ENCODE measurements at places on chromosomes 7 and 10. TPM values are rescaled to one million over a fixed set of nuclear protein-coding genes. Genes with fewer than 3 reads are reported as not detected.

DNA sequence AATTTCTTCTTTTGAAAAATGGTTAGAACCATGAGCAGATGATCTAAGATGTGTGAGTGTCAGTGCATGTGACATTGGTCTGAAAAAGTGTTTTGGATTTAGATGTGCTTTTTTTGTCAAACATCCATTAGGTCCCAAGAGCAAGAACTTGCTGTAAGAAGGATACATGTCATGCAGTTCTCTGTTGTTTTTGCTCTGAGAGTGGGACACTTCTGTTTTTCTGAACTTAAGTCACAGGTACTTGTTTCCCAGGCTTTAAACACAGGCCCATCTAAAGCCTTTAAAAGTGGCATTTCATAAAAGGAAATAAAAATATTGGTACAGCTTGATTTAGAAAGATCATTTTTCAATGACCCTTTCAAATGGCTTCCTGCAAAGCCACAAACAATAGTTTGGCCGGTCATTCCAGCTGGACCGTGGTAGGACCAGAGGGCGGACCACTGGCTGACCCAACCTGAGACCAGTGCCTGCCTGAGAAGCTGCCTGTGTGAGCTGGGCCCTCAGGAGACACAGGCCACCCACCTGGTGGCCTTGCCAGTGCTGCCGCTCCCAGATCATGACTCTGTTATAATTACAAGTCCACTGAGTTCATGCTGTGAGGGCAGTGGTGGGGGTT is 92.7 kb downstream of the EEPD1 start:
- DNase-seq, result no peak

DNA sequence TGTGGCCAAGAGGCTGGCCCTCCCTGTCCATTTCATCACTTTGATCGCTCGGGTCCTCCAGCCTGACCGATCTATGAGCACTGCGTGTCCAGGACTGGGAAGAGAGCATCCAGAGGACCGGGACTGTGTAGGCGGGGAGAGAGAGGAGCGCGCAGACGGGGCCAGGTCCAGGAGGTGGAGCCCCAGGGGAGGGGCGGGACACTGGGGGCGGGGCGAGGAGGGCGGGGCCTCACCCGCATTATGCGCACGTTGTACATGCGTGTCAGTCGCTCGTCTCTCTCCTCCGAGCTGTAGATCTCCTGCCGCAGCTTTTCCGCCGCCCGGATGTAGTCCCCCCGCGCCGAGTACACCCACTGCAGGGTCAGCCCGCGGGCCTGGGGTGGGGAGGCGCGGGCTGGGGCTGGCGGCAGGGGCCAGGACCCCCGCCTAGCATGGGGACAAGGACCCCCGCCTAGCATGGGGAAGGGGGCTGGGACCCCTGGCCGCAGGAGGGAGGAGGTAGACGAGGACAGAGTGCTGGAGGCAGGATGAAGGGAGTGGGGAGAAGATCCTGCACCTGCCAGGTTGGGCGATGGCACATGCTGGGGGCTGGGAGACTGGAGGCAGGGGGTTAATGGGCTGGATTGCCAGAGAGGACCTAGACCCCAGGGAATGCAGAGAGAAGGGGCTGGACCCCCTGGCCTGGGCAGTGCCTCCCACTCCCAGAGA is 14.3 kb downstream of the MOSPD3 start:
- peak; percentile 84 for DNase-seq

DNA sequence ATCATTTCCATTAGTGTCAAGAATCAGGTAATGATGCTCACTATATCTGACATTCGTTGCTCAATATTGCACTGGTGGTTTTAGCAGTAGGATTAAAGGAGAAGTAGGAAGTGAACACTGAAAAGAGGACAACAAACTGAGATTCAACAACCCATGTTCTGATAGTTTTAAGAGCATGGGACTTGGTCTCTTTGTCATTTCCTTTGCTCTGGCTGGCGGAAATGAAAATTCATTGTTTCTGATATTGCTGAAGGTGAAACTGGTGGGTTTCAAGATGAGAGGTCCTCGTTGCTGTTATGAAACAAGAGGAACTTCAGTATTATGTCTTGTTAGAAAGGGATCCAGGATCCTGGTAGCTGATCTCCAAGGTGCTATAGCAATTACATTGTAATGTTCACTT is 129.0 kb downstream of the DNAH11 start:
- DNase-seq, result no peak

DNA sequence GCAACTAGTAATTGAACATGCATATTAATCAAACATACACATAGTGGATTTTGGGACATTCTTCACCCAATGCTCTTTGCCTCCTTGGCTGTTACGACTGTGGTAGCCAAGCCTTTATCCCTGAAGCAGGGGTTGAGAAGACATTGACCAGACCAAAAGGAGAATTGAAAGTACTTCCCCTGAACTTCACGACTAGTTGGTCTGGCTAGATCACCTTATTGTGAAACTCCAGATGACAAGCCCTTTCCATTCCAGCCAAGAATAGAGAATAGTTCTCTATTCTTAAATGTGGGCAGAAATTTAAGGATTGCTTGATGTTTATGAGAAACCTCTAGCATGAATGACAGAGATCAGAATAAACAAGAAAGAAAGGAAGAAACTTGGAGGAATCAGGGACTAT is 97.0 kb downstream of the LRMDA start:
- peak; percentile 52 for DNase-seq

DNA sequence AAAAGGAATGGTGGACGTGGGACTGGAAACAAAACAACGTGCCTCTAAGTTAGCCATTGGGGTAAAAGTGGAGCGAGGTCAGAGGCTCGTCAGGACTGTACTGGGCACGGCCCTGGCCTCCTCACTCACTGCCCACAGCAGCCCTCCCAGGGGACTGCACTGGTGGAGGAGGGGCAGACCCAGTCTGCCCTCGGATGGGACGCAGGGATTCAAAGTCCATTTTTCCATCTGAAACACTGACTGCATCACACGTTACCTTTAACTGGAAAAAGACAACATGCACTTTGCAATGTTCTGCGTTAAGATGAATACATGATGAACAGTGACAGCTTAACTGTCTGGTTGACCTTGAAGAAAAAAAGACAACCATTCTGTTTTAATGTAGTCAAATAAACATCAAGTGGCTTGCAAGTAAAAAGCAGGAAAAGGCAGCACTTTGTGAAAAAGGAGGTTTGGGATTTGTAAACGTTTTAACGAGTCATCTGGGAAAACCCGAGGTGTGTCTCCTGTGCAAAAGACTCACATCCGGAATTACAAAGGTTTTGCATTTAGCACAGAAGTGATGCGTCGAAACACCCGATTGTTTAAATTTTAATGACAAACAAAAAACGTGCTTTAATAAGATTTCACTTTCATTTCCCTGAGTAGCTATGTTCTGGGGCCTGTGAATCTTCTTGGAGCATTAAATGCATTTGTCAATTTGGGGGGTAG is 18.8 kb downstream of the KLF6 start:
- no peak for DNase-seq

DNA sequence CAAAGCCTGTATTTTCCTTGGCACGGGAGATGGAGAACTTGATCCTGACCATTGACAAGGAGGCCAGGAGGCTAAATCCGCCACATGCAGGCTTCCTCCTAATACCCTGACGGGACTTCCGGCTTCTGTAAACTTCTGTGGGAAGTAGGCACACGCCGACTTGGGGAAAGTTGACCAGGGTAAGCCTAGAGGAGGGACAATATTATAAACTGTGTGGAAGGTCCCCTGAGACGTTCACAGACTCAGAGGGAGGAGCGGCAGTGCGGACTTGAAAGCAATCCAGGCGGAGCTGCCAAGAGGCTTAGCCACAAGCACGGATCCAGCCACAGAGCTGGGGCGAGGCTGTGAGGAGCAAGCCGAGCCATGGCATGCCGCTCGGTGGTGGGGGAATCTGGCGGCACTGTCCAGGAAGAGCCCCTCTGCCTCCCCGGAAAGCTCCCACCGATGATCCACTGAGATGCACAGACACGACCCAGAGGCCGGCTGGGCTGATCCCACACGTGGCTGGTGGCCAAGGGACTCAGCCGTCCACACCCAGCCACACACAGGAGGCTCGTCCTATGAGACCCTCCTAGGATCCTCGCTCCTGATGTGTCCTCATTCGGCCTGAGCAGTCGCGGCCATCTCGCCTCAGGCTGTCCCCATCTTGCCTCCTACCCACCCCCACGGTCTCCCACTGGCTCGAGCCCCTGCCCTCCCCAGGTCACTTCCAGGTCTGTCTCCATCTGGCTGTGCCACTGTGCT is 40.0 kb upstream of the INSIG1 start:
- DNase-seq, result peak; percentile 83

DNA sequence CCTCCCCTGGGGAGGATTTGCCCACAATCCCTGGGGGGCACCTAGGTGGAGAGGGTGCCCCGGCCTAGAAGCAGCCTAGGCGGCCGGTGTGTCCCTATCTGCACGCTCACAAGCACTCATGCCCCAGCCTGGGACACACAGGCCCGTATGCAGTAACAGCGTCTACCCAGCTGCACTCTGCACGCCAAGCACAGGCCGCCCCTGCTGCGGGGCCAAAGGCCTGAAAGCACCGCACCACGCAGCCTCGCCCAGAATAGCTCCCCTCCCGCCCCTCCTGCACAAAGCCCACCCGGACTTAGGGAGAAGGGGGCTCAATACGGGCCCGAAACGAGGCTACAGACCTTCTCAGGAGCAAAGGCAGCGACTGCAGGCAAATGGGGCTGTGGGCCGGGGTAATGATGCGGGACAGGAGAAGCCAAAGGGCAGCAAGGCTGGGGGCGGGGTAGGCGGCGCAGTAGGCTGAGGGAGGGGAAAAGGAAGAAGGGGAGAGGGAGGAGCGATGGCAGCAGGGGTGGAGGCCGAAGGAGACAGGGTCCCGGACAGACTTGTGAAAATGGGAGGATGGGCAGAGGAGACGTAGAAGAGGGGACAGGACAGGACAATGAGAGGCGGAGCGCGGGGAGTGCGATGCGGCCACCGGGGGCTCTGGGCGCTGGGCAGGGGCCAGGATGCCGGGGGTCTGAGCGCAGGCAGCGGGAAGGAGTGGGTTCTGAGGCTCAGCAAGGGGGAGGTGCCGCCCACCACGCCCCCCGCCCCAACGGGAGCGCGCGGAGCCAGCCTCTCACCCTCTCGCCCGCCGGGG is 544 bp downstream of the GPRIN2 start:
- no peak for DNase-seq

- DNase-seq, result no peak
Observed at GRCh38 chr10:14569274-14570060, 205.2 kb downstream of the FAM107B start.

GRCh38 chr7:756928-757560 is 30.0 kb upstream of the PRKAR1B start:
- no peak for DNase-seq

GRCh38 chr7:50865450-50865849 is 82.8 kb upstream of the GRB10 start:
- DNase-seq, result no peak

DNA sequence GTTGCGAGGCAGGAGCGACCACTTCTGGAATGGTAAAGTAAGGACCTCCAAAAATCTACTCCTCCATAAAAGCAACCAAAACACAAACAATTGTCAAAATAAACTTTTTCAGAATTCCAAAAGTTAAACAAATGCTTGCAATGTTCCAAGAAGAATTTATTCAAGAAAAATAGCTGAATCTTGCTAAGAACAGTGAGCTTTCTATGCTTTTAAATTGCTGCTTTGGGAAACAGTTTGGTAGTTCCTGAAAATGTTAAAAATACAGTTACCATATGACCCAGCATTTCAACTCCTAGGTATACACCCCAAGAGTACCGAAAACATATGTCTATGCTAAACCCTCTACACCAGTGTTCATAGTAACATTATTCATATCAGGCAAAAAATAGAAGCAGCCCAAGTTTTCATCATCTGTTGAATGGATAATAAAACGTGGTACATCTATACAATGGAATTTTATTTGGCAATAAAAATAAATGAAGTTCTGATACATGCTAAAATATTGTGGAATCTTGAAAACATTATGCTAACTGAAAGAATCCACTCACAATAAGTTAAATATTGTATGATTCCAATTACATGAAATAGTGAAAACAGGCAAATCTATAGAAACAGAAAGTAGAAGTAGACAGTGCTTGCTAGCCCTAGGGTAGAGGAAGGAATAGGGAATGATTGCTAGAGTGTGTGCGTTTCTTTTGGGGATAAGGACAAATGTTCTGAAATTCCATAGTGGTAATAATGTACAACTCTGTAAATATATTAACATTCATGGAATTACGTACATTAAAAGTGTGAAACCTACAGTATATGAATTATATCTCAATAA is 57.0 kb downstream of the LRRN3 start:
- DNase-seq, result no peak

GRCh38 chr10:116912162-116912561 is 62.9 kb downstream of the ENO4 start:
- DNase-seq, result no peak

- DNase-seq, result no peak
Observed at GRCh38 chr10:16648366-16648765, 126.7 kb upstream of the C1QL3 start.

DNA sequence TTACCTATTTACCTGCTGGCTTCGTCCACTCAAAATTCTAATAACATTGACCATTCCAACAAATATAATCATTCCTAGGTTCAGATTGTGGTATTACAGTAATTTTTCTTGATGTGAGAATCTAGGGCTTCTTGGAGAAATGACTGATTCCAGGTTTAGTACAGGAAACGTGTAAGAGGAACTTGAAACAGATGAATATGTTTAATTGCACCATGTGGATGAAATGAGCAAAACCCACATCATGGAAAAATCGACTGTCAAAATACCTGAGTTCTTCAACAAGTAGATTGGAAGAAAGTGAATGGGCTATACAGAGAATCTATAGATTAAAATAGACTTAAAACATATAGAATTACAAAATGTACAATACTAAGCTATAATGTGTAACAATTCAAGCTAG is 24.9 kb upstream of the OR9A4 start:
- DNase-seq, result peak; percentile 2

DNA sequence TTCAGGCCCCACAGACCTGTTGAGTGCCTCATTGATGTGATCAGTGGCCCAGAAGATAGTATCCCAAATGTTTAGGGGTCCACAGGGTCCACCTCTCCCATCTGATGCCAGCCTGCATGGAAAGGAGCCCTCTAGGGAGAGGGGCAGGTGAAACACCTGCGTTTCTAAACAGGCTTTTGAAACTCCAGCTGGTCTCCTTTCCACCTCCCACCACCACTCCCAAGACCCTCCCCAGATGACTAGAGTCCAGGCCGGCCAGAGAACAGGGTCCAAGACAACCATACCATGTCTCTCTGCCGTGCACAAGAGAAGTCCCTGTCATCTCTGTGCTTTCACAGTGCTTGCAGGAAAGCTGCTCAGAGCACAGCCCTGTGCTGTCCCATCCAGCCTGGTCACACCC is 105.0 kb upstream of the NANOS1 start:
- DNase-seq, result no peak

- DNase-seq, result no peak
Observed at GRCh38 chr7:92665926-92666325, 75.7 kb upstream of the FAM133B start.

- DNase-seq, result no peak
Observed at GRCh38 chr7:54738737-54739136, 20.3 kb downstream of the SEC61G start.

Gene PITX3
- polyA plus RNA-seq, result 16.1 TPM

Gene SLC16A9
- 9.4 TPM for polyA plus RNA-seq

Gene TTYH3
- 136 TPM for polyA plus RNA-seq

Gene IKZF1
- 2.1 TPM for polyA plus RNA-seq

Gene VWDE
- polyA plus RNA-seq, result 2.3 TPM

Gene PIP
- polyA plus RNA-seq, result not detected

All from muscle of leg (tissue), 16 donors.